ENCODE measurements at places on chromosomes 5 and 9.

GRCh38 chr9:92439921-92440750 is 15.9 kb upstream of the OMD start:
- no peak for DNase-seq

DNA sequence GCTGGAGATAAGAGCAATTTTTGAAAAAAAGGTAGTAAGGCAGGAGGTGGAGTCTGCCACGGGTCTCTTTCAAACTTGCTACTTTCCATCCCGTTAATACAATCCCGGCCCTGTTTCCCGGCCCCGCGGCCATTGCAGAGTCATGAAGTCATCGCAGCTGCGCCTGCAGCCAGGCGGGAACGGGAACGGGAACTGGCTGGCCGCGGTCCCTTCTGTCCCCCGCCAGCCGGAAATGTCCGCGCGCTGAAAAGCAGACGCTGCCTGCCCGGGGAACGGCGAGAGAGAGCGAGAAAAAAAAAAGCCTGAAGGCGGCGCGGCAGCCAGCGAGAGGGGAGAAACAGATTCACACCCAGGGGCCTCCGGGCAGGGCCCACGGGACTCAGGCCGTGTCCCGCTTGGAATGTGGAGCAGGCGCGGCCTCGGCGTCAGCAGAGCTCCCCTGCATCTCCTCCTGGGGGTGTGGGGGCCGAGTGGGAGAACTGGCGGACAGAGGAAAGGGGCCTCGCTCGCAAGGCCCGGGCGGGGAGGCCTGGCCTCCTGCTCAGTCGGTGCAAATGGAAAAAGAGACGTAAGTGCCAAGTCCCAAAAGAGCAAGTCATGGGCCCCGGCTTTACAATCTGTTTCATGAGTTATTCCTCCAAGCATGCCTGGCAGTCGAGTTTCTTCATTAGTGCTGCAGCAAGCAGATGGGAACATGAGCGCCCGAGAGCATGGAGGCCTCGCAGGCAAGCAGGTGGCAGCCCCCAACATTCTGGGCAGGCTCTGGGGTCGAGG is 201.2 kb upstream of the GAS1 start:
- peak; percentile 12 for DNase-seq

DNA sequence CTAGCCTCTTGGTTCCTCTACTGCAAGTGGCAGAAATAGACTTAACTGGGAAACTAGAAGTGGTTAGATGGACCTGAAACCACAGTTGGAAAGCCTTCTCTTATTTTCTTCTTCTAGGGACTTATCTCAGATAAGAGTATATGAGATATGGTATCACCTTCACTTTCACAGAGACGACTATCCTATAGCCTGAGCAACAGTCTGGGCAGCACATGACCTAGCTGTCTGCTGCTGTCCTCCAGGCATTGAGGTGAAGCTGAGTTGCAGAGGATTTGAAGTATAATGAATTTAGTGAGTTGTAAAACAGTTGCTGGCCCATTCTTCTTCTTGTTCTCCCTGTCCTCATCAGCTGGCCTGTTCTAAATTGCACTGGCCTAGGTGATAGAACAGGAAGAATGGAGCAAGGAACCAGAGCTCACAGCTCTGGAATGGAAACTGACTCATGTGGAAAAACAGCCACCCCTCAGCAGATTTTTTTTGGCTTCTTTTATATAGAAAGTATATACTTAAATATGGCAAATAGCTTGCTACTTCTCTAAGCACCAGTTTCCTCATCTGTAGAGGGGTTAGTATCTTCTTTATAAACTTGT is 27.8 kb downstream of the RECK start:
- no peak for DNase-seq

- no peak for DNase-seq
Observed at GRCh38 chr5:176359658-176360057, 1.9 kb downstream of the KIAA1191 start.

GRCh38 chr5:62340392-62340791 is 34.4 kb downstream of the KIF2A start:
- DNase-seq, result no peak

DNA sequence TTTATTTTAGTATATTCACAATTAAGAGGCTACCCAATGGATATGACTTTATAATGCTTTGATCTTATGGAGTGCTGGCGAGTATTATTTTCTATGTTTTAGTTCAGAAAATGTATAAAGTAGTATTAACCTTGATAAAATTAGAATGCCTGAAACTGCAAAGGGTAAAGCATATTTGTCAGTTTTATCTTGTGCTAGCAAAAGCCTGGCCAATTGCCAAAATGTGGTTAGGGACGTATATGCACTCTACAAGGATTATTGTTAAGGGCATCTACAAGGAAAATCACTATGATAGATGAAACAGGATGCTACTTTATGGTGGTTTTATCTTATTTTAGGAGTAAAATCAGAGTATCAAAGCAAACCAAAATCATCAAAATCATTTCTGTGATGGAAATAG is 281.7 kb downstream of the CCDC171 start:
- no peak for DNase-seq

DNA sequence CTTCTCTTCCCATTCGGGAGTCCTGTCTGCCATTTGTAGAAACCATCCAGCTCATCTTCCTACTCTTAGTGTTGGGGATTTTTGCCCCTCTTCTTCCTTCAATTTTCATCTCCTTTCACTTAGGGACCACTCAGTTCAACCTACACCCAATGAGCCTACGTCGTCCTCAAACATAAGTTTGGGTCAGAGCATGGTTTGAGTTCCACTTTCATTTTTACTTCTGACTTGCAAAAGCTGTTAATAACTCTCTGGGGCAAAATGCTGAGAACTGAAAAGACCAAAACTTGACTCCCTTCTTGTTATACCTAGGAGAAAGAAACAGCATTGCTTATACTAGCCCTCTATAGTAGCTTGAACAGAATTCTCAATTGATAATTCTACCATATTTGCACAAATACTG is 381.5 kb upstream of the MPDZ start:
- DNase-seq, result no peak

GRCh38 chr5:37668524-37669047 is 171.3 kb downstream of the GDNF start:
- DNase-seq, result peak; percentile 96

GRCh38 chr5:14399054-14399692 is 182.4 kb upstream of the OTULINL start:
- DNase-seq, result peak; percentile 77

DNA sequence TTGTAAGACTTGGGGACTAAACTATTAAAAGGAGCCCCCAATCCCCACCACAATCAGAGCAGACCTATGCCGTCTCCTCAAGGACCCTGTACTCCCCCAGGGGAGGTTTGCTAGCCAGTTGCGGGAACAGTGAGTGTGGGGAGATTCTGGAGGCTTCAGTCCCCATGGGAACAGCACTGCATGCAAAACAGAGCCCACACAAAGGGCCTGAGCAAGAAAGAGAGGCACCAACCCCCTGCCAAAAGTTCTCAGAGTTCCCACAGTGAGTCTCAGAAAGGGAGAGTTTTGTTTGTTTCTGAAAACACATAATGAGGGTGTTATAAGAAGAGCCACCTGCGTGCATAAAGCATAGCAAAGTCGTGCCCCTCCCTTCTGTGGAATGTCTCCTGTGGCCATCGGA is 56.6 kb downstream of the CFAP90 start:
- DNase-seq, result no peak

- DNase-seq, result no peak
Observed at GRCh38 chr5:77771452-77771851, 4.7 kb downstream of the TBCA start.

- DNase-seq, result no peak
Observed at GRCh38 chr5:14737291-14737690, 72.8 kb downstream of the OTULIN start.
